Activated CD4-positive, alpha-beta T cell treated with anti-CD3 and anti-CD28 coated beads, Interleukin-2, amount 50 U/mL, for 48 hours (primary cell): ENCODE measurements at places on chromosomes 3 and 15.

DNA sequence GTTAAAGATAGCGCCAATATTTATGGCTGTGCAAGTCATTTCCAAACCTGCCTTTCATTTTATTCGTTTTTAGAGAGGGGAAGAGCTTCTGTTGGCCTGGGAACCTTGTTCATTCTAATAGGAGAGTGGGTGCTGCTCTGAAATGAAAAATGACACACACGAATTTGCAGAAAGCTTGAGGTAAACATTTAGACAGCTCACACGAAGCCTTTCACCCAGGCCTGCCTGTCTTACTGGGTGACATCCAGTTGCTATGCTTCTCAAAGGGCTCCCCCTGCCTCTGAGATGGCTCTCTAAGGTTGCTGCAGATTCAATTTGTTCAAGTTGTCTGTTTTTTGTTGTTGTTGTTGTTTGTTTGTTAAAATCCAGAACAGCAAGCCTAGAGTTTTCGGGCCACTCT lies 18.2 kb downstream of the PEX5L start:
- DNase-seq, result no peak

DNA sequence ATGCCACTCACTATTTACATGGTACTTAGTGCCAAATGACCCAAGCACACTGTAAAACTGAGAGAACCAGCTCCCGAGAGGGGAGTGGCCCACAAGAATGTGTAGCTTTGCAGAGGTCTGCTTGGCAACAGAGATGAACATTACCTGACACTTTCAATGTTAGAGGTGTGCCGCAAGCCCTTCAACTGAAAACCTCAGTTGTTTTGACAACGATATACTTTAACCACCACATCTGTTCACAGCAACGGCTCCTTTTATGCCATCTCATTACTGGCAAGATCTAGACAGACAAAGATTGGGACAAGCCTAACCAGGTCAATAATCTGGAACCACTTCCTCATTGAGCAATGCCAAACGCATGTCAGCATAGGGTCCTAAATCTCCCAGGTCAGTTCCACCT lies 23.7 kb downstream of the NEK10 start:
- DNase-seq, result no peak

DNA sequence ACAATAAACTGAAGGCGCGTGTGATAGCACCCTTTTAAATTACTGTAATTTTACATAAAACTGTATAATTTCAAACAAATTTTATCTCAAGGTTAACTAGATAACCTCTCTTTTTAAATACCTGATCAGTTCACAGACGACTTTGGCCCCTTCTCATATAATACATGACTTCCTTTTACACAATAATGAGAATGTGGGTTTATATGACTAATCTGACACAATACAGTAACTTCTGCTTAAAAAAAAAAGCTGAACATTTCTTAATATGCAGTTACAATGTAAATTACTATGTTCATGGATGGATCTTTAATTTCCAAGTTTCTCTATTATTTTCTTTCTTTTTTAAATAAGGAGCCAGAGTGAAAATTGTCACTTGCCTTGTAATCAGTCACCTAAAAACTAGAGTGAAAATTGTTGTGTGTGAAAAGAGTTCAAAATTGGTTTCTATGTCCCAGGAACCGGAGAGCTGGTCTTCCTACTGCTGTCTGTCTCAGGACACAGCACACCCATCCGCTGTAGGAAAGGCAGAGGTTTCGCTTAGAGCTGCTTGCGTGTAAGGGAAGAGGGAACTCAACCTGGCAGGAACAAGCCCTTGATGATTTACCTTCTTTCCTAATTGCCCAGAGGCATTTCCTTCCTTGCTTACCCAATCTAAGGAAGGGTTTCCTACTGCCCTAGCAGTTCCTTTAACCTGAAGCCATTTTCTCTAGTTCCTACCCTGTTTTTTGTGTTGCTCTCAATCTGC lies 33.3 kb downstream of the PLD1 start:
- DNase-seq, result no peak

DNA sequence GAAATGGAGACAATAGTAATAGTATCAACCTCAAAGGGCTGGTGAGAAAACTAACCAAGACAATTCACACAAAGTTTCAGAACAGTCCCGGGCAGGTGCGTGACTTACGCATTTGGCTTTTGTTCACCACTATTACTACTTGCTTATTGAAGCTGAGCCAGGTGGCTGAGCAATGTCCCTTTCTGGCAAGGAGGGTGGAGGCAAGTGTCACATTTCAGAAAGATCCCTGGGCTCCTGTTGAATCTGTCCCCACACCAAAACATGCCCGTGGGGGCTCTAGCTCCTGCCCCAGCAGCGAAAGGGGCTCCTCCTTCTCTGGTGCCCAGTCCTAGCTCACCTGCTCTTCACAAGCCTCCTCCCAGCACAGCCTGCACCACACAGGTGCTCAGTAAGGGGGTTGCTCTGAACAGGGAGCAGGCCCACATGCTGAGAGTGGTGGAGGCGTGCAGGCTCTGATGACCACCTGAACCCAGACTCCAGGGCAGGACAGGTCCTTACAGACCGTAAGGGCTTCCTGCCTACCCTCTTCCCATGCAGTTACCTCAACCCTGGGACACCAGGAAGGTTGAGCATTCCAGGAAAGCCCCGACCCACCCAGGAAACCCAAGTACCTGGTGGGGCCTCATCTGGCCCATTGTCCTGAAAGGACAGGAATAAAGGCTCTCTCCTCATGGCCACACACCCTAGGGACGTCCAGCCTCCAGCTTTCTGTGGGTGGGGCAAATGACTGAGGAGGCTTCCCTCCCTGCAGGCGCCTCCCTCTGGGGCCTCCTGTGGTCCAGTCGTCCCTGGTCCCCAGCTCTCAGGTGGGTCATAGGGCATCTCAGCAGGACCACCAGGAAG lies 32.6 kb downstream of the SEMA7A start:
- DNase-seq, result peak; percentile 49

DNA sequence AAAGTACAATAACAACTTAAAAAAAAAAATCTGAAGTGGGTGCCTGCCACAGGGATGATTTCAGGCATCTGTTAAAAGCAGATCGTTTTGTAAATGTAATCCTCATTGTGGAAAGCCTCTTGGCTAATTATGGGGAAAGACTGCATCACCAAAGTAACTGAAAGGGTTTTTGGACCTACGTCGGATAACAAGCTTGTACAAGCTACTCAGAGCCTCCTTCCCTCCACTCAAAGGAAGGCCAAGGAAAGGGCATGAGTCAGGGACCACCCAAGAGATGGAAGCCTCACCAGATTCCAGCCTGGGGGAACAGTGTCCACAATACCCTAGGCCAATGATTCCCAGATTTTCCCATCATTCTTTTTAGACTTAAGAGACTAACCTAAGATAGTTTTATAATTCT lies 84.3 kb downstream of the ATP1B3 start:
- no peak for DNase-seq

DNA sequence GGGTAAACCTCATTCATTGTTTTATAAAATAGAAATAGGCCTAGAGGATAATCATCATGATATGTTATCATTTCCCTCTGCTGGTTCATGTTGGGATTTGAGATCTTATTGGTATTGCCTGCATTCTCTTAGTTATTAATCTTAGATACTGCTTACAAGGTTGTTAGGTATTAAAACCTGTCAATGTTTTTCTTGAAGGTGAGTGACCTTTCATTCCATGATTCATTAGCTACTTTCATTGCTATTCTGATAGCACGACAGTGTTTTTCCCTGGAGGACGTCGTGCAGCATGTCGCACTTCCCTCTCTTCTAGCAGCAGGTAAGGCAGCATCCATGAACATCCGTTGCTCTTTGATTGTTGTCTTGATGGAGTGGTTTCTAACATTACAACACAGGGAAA lies 17.1 kb downstream of the P2RY12 start:
- DNase-seq, result no peak

GRCh38 chr15:44034933-44035624 lies 160.0 kb downstream of the FRMD5 start:
- no peak for DNase-seq

GRCh38 chr15:39530480-39531342 lies 50.2 kb upstream of the THBS1 start:
- DNase-seq, result no peak

DNA sequence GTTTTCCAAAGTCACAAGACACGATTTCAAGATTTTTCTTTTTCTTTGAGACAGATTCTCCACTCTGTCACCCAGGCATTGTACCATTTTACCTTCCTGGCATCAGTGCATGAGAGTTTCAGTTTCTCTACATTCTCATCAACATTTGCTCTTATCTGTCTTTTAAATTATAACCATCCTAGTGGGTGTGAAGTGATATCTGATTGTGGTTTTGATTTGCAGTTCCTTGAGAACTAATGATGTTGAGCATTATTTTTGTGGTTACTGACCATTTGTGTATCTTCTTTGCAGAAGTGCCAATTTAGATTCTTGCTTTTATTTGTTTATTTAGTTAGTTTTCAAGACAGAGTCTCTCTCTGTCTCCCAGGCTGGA lies 41.2 kb downstream of the ADIPOQ start:
- DNase-seq, result no peak

GRCh38 chr3:182633186-182633585 lies 160.1 kb upstream of the ATP11B start:
- no peak for DNase-seq

- no peak for DNase-seq
Measured at GRCh38 chr3:108936924-108937689, 16.6 kb downstream of the GUCA1C start.

DNA sequence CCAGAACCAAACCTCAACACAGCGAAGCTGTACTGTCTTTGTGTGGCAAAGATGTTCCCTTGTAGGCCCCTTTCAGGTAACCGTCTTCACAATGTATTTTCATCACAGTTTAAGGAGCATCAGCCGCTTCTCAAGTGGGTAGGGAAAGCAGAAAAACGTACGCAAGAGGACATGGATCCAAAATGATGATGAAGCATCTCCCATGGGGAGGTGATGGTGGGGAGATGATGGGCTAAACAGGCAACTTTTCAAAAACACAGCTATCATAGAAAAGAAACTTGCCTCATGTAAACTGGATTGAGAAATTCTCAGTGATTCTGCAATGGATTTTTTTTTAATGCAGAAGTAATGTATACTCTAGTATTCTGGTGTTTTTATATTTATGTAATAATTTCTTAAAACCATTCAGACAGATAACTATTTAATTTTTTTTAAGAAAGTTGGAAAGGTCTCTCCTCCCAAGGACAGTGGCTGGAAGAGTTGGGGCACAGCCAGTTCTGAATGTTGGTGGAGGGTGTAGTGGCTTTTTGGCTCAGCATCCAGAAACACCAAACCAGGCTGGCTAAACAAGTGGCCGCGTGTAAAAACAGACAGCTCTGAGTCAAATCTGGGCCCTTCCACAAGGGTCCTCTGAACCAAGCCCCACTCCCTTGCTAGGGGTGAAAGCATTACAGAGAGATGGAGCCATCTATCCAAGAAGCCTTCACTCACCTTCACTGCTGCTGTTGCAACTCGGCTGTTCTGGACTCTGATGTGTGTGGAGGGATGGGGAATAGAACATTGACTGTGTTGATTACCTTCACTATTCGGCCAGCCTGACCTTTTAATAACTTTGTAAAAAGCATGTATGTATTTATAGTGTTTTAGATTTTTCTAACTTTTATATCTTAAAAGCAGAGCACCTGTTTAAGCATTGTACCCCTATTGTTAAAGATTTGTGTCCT lies 60.0 kb downstream of the AAGAB start:
- no peak for DNase-seq

DNA sequence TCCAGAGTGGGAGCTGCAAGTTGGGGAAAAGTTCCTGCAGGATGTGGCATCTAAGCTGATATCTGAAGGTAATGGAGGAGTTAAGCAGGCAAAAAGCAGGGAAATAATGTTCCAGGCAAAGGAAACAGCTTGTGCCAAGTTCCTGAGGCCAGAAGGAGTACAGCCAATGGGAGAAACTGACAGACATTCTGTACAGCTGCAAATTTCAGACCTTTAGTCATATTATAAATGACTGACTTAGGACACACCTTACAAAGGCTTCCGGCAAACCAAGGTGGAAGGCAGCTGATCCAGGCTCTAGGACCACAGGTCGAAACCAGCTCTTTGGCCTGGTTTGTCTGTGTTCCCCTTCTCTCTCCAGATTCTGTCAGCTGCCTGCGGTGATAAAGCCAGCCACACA lies 9.3 kb downstream of the WWTR1 start:
- DNase-seq, result no peak

DNA sequence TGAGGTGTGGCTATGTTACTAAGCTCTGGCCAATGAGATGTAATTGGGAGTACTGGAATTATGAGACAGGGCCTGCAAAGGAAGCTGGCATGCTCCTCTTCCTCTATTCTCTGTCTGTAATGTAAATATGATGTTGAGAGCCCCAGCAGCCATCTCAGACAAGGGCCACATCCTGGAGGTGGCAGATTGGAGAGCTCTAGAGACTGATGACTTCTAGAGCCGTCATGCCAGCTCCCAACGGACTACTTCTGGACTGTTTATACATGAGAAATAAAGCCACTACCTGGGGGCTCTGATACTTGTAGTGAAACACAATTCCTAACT lies 19.7 kb downstream of the PLD1 start:
- DNase-seq, result no peak

GRCh38 chr15:62248277-62248984 lies 83.3 kb upstream of the C2CD4B start:
- DNase-seq, result no peak

- DNase-seq, result no peak
Measured at GRCh38 chr15:98809273-98809672, 160.9 kb downstream of the IGF1R start.

GRCh38 chr15:78308422-78309032 lies 9.1 kb upstream of the SKIC8 start:
- DNase-seq, result peak; percentile 72

- DNase-seq, result no peak
Measured at GRCh38 chr3:24389108-24390090, 105.3 kb downstream of the THRB start.

DNA sequence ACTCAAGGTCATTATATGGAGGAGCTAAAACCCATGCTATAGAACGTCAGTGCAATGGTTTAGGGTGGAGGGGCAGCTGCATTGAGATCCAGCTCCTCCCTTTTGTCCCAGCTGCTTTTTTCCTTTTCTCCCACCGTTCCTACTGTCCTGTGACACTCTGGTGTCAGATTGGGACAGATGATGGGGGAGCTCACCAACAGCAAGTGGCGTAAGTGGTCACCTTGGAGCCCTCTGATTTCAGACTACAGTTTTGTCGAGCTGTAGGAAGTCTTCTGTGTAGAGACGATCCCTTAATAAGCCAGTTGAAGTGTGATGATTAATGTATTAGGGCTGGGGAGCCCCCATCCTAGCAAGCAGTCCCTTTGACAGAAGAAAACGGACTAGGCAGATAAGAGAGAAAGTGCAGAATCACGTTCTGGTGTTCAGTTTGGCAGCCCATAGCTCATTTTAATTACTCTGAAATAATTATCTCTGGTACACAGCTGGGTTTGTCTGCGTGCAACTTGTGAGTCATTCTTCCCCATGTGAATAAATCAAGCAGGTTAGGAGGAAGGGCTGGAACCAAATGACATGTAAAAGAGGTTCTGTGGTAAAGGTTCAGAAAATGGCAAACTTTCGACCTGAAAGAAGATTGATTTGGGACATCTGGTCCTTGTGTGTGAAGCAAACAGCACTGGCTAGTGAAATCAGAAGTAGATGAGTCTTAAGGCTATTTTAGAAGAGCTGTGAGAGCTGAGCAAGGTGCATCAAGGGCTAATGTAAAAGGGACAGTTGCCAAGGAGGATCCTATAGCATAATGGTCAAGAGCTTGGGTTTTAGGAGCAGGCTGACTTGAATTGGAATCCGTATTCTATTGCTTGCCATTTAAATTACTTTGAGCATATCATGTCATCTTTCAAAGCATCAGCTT lies 241.4 kb downstream of the EDEM1 start:
- no peak for DNase-seq
